MCF 10A (cell line): ENCODE measurements at places on chromosomes 6 and 20.

DNA sequence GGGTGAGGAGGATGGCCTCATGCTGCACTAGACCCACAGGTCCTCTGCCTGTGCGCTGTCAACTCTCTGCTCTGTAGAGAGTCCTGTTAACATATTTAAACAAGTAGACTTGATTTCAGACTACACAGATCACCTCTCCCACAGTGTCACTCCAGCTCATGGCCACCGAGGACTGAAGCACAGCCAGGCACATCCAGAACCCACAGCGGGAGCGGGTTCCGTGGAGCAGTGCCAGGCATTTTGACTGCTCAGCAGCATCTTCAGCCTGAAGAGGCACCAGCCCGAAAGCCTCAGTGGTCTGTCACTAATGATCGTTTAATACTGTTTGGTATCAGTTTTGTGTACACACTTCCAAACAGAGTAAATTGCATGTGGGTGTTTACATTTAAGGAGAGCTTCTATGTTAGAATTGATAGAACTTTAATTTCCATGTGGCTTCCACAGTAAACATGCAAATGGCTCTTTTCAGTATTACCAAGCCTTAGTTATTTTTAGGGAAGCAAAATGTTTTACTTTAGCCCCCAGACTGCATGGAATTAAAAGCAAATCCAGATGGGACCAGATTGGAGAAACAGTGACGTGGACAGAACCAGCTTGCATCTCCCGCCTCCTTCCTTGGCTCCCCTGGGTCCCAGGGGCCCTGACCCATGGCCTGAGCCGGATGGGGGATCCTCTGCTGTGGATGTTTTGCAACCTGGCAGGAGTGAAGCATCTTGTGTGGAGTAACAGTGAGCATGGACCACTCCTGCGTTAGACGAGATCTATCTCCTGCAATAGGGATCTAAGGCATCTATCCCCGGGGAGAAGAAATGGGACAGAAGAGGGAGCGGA is 196.7 kb upstream of the CDH4 start:
- no peak for DNase-seq

GRCh38 chr6:49097116-49097515 is 365.9 kb downstream of the MMUT start:
- DNase-seq, result no peak

- no peak for DNase-seq
Measured at GRCh38 chr6:124937645-124938044, 24.6 kb upstream of the RNF217 start.

- DNase-seq, result peak; percentile 69
Measured at GRCh38 chr6:111709615-111710398, 104.1 kb upstream of the TRAF3IP2 start.

DNA sequence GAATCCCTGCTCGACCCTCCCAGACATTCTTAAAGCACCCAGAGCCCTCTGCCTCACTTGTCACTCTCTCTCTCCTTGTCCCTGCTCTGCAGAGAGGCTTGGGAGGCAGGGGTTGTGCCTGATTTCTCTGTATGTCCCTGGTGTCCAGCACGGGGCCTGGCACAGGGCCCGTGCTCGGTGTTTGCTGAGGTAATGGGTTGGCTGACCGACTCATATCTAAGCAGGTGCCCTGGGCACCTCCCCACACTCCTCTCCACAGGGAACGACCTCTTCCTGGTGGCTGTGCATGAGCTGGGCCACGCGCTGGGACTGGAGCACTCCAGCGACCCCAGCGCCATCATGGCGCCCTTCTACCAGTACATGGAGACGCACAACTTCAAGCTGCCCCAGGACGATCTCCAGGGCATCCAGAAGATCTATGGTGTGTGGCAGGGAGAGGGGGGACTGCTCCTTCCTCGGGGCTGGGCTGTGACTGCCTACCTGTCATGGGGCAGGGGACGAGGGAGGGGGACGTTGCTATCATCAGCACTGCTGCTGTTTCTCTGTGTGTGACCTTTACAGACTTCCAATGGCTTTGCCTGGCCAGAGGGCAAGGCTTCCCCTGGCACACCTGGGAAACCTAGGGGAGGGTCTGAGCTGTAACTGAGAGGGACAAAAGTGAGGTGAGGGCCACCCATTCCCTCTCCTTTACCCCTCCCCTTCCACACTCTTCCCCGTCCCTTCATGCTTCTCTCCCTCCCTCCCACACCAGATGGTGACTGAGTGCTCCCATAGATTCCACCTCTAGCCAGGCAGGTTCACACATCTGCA is 14.2 kb downstream of the MMP24OS start:
- no peak for DNase-seq

- no peak for DNase-seq
Measured at GRCh38 chr6:140609956-140610355, 1235.5 kb upstream of the CITED2 start.

GRCh38 chr6:114342826-114343781 is at the start of gene HS3ST5:
TSS of gene HS3ST5 (minus strand) at chr6:114343023. CDS start at chr6:114062845, 280,178 bp downstream.
- no peak for DNase-seq

- no peak for DNase-seq
Measured at GRCh38 chr20:13745784-13746183, 38.9 kb downstream of the ESF1 start.

DNA sequence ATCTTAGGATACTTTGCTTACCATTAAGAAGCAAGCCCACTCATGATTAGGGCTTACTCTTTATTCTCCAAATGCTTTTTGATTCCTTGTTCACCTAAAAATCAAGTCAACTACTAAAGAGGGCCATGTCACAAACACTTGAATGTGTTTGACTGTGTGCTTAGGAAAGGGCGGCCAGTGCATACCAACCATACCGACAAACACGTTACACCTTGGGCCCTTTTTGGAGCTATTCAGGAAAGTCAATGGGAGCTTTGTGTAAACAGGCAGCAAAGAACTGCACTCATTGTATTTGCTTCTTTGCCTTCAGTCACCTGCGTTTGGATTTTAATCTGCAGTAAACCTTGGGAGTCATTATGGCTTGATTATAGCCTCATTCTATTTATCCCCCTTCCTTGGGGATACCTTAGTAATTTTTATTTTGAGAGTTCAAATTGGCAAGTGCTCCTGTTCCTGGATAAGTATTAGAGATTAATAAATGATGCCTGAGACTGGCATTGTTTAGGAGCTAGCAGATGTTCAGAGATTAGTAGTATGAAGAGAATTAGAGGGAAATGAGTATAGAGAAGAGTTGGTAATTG is 102.6 kb upstream of the HDGFL1 start:
- DNase-seq, result no peak

- DNase-seq, result no peak
Measured at GRCh38 chr6:29886701-29887100, 55.6 kb upstream of the HLA-A start.

DNA sequence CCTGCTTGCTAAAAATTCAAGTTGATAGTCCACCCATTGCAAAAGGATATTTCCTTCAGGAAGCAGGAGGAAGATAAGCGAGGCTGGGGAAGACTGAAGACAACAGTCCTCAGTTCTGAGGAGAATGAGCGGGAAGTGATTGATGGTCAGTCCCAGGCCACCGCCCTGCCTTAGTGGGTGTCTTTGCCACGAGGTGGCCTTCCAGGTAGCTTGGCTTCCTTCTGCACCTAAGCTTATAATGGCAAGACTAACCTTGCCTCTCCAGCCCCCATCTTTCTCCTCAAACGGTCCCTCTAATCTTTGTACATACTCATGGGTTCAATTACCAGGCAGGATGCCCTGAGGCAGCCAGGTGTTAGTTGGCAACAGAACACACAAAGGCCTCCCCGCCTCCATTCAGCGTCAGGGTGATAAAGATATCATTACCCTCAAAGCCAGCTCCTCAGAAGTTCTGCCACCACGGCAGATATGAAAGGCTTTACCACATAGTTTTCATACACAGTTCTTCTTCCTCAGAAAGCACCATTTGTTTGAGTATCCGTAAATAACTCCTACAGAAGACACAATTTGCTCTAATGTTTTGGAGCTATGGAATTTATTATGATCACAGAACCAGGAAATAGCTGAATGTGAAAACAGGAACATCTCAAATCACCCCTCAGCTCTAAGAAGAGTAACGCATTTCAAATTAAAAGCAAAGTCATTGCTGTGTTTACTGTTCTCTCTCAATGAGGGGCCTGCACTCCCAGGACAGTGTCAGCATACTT is 249.4 kb downstream of the ATXN1 start:
- no peak for DNase-seq

DNA sequence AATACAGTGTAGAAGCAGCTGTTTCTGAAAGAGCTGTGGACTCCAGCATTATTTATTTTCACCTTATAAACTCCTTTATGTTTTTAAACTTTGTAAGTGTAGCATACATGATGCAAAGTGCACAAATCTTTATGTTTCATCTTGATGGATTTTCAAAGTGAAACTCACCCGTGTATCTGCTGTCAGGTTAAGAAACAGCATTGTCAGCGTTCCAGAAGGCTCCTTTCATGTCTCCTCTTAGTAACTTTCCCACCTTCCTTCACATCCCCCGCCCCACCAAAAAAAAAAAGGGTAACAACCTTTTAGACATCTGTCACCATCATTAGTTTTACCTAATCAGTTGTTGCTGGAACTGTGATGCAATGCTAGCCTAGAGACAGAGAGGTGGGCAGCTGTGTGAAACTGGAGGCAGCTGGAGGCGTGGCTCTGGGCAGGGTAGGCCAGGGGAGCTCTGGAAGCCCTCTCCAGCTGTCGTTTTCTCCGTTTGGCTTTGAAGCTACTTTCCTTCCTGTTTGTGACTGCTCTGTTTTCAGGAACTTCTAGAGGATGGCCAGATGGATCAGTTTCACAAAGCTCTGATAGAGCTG is 7.2 kb downstream of the ACTR5 start:
- no peak for DNase-seq

DNA sequence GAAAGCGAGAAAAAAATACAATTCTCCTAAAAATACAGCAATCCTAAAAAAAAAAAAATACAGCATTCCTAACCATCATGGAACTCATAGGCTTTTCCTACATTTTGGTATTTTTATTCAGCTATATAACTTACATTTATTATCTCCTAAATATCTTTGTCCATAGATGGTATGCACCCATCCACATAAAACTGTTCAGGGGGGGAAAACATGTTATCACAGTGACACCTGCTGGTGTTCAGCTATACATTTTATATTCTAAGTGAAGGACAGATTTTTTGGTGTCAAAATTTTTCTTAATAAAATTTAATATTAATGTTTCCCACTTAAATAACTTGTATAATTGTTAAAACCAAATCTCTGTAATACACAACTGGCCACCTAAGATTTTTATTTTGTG is 58.0 kb downstream of the BLOC1S5 start:
- DNase-seq, result peak; percentile 49

DNA sequence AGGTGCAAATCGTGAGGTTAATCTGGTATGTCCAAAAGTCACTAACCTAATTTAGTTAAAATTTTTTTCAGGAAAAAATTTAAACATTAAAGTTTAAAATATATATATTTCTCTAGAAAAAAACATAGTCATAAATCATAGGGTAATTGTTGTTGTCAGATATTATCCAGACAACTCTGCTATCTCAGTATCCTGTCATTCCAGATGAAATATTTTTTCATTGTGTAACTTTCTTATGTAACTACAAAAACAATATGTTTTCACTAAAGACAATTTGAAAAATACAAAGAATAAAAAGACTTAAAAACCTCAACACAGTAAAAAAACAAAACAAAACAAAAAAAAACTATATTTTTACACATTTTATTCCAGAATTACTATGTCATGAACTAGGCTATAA is 57.6 kb downstream of the TENT5A start:
- no peak for DNase-seq

- DNase-seq, result no peak
Measured at GRCh38 chr6:28914941-28915340, 8.8 kb downstream of the TRIM27 start.
